ENCODE measurements at places on chromosomes 11 and 22.

DNA sequence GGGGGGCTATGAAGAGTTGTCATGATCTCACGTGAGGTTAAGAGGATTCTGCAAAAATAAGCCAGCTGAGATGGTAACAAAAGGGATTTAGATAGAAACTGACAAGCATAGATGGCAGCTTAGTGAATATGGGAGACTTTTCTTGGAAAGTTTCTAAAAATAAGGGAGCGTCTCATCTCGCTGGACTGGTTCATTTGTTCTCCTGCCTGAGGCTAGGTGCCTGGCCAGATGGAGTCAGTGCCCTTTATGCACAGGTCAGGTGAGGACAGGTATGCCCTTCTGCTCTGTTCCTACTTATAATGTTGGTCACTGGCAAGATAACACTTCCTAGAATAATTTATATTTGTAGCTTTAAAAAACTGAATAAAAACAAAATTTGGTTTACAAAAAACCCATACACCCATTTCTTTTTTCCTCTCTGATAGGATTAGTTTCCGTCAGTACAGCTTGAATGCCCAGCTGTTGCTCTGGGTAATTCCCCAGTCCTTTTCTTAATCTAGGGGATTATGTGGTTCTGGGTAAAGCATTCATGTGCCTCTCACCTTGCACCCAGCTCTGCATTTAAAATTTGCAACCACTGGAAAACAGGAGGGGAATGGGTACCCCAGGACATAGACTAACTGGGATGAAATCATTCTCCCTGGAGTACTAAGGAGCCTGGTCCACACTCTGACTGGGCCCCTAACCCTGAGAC, 90.0 kb downstream of the AMOTL1 start:
- no peak for DNase-seq

GRCh38 chr22:41524251-41524661, 20.0 kb downstream of the POLR3H start:
- no peak for DNase-seq

DNA sequence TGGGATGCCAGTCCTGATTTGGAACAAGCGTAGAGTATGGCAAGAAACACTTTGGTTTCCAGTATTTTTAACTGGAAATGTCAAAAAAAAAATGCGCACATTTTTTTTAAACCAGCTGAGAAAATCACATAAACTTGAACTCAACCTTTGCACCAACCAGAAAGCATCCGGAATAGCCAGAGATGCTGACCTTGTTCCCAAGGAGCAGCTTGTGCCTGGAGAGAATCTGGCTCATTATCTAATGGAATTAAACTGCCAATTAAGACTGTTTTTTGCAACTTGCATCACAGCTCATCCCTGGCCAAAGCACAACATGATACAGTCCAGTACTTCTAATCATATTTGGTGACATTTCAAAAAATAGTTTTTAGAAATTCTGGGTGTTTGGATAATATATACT, 8.4 kb upstream of the ETS1 start:
- DNase-seq = no peak

DNA sequence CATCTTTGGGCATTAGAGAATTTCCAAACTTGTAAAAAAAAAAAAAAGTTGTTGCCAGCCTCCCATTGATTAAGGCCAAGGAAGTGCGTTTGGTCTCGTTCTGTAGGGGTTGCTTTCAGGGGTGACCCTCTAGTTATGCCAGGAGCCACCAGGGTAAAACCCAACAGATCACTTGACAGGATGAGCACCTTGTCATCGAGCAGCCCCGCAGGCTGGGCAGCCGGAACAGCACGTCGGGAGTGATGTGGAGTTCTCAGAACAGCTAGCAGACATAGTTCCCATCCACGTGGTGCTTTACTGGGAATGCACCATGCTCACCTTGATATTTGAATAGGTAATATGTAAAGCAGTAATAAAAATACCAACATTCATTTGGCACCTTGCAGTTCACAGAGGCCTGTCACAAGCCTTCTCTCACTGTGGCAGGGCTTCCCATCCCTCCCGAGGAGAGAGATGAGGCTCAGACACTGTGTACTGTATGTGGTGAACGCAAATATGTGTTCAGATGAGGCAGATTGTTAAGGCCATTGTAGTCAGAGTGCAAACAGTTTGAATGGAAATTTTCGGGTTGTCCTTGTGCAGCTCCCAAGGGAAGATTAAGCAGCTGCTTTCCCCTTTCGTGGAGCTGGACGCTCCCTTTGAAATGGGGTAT, 70.9 kb upstream of the SORL1-AS1 start:
- DNase-seq = no peak

GRCh38 chr11:113446112-113446511, 29.1 kb downstream of the DRD2 start:
- no peak for DNase-seq

DNA sequence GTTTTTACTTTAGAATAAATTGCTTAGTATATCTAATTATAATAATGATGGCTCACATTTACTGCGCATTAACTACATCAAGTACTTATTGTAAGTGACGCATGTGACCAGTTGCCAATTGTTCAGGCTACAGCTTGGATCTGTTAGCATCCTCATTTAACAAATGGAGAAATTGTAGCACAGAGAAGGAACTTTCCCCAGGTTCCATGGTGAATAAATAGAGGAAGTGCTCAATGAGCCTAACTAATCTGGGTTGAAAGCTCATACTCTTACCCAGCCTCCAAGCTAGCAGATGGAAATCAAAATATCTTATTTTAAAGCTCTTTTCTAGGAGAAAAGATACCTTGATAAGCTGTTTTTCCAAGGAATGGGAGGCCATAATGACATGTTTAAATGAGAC, 19.8 kb downstream of the MMP27 start:
- no peak for DNase-seq

DNA sequence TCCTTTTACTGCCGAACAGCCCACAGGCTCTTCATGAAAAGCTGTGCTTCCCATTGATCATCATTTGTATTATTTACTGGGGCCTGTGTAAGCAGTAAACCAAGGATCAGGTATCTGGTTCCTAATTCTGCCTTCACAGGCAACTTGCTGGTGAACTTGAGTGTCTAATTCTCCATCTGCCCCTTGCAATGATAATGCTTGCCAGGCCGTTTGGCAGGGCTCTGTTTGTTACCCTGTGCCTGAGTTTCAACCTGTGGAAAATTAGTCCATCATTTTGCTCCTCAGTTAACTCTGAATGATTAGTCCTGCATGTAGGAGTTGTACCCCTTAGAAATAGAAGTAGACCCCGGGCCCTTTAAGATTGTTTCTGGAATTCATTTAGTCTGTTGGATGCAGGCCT, 298.4 kb upstream of the CADM1 start:
- no peak for DNase-seq

- peak; percentile 9 for DNase-seq
Measured at GRCh38 chr11:121311373-121311772, 18.8 kb downstream of the SC5D start.

DNA sequence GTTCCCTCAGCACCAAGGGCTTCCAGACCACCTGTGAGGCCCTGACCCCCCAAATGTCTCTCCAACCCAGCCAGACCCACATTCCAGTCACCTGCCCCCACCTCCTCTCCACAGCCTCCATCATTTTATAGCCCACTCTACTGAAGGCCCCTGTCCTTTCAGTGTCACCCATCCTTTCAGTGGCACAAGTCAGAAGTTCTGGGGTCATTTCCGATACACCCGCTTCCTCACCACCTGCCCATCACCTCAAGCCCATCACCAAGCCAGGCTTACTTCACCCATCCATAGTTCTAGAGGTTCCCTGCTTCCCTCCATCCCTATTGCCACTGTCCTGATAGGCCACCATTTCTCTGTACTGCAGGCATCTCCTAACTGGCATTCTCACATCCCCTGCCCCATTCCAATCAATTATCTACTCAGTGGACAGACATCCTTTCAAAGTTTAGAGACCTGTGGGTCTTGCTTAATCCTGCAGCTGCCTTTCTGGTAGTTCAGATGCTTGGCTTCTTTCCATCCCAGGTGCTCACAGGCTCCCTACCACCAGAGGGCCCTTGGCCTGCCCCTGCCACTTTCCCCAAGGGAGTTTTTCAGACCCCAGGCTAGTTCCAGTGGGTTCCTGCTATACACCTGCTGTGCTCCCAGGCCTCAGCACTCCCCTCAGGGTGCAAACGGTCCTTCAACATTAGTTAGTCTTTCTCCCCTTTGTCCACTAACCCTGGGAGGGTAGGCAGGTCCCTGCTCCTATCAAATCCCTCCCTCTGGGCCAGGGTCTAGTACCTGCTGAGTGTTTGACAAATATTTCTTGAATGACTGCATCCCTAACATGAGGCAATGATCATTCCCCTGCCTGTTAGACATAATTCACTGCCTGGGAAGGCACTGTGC, 7.6 kb downstream of the KCNQ1OT1 start:
- DNase-seq = peak; percentile 58

- no peak for DNase-seq
Measured at GRCh38 chr11:123047266-123047946, 14.5 kb downstream of the HSPA8 start.

DNA sequence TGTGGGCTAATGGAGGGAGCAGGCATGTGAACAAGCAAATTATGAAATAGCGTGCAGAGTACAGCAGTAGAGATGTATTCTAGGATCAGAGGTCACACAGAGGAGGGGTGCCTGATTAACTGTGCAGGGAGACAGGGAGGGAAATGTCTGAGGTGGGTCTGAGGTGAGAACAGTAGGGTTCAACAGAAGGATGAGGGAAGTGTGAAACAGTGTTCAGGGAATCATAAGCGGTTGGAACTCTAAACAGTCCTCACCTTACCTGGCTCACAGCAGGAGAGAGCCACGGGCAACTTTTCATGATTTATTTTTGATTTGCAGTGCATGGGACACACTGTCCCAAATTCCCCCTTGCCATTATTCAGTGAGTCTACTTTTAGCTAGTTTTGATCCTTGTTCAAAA, 90.5 kb downstream of the PIWIL4 start:
- no peak for DNase-seq

GRCh38 chr11:112058103-112058502, 15.7 kb downstream of the PIH1D2 start:
- no peak for DNase-seq

- no peak for DNase-seq
Measured at GRCh38 chr11:29256580-29256979, 760.2 kb downstream of the KCNA4 start.

GRCh38 chr22:48782326-48782725, 1045.3 kb downstream of the BRD1 start:
- DNase-seq = no peak

DNA sequence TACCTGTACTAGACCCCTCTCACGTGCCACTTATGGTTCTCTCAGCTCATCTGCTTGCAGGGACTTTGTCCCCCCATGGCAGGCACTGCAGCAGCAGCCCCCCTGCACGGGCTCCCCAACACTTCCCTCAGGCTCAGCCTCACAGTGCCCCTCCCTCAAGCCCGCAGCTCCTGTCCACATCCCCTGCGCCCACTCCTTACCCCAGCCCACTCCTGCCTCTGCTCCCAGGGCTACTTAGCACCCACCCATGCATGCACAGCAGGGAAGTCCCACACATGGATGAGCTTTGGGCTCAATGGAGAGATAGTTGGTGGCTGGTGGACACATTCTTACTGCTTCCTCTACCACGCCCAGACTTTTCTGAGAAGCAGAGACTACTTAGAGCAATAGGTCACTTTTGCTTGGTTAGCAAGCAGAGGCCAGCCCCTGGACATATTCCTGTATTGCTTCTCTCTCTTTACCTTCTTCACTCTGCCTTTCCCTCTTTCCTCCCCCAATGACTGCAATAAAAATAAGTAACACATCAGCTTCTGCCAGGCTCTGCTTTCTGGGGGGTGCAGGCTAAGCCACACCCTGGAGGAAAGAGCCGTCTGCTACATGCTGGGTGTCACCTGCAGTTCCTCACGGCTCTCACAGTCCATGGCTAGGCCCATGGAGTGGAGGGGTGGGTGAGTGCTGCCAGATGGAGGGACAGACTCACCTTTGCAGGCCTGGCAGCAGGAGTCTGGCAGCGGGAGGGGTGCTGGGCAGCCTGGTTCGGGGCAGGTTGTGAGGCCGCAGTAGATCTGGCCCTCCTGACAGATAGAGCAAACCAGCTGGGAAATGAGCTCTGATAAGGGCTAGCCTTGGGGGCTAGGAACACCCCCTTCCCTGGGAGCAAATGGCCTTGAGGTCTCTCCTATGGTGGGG, 23.4 kb downstream of the CHRDL2 start:
- DNase-seq = no peak

- DNase-seq = no peak
Measured at GRCh38 chr11:94020777-94021481, at the start of gene HEPHL1. TSS of gene HEPHL1 (plus strand) at chr11:94021354. CDS start at chr11:94021369, 15 bp downstream.

GRCh38 chr22:47093720-47094119, 331.3 kb downstream of the TBC1D22A start:
- no peak for DNase-seq

GRCh38 chr11:73275381-73275750, 3.2 kb downstream of the P2RY6 start:
- DNase-seq = no peak

GRCh38 chr11:1778141-1778911, 14.6 kb upstream of the CTSD start:
- no peak for DNase-seq

- DNase-seq = no peak
Measured at GRCh38 chr11:118164885-118165284, 11.6 kb downstream of the SCN2B start.

DNA sequence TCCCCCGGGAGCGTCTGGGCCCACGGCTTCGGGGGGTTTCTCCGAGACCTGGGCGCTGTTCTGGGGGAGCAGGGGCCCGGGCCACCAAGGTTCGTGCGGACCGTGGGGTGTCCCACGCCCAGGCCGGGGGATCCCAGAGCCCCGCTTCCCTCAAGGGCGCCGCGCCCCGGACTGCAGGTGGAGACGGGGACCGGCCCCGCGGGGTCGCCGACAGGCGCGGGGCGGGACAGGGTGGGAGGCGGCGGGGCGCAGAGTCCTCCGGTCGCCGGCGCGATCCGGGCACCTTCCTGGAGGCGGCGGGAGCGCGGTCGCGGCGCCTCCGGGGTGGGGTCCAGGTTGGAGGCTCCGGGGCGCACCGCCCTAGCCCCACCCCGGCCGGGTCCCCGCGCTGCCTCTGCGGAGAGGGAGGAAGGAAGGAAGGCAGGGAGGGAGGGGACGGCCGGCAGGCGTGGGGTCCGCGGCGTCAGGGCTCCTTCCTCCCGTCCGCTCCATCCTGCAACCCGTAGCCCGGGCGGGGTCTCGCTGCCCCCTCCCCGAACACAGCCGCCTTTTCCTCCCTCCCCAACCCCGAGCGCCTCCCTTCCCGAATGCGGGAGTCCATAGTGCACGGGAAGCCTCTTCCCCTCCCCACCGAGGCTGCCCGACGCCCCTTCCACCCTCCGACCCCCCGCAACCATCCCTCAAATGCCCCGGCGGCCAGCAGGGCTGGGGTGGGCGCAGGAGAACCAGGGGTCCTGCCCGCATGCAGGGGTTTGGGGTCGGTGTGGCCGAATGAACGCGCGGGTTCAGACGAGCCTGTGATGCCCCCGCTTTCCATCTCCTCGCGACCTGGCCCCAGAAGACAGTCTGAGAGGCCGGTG, 4.3 kb upstream of the ZBED4 start:
- no peak for DNase-seq

- no peak for DNase-seq
Measured at GRCh38 chr11:19614370-19614940, 98.2 kb upstream of the NAV2 start.

GRCh38 chr11:88418508-88418907, 81.0 kb upstream of the CTSC start:
- no peak for DNase-seq
